AG08395 (cell line): ENCODE measurements at places on chromosomes 6 and 20.
A peak's percentile ranks its signal among the peaks of the same experiment; 100 is the strongest.

- DNase-seq, result no peak
These were observed 54.1 kb downstream of the MYH7B start for GRCh38 chr20:35009665-35010328.

GRCh38 chr6:42511803-42512422, 51.9 kb upstream of the UBR2 start:
- DNase-seq, result peak; percentile 20

- DNase-seq, result peak; percentile 70
These were observed 181.8 kb upstream of the MCHR2 start for GRCh38 chr6:100175814-100176310.

GRCh38 chr20:63328026-63328700, 33.0 kb downstream of the CHRNA4 start:
- DNase-seq, result no peak

GRCh38 chr6:143059663-143060353, 881 bp upstream of the AIG1 start:
- peak; percentile 20 for DNase-seq

GRCh38 chr6:112956696-112957535, 609.8 kb downstream of the RFPL4B start:
- DNase-seq, result peak; percentile 53

- no peak for DNase-seq
These were observed 158.2 kb upstream of the MCHR2 start for GRCh38 chr6:100152201-100152600.

GRCh38 chr6:124963831-124964763, 1.9 kb downstream of the RNF217 start:
- DNase-seq, result no peak

GRCh38 chr6:124434421-124434820, 527.8 kb upstream of the RNF217 start:
- no peak for DNase-seq

- DNase-seq, result no peak
These were observed 254.9 kb downstream of the TAF4 start for GRCh38 chr20:61810738-61811135.

- DNase-seq, result no peak
These were observed 503 bp upstream of the GPLD1 start for GRCh38 chr6:24489881-24490280.

- no peak for DNase-seq
These were observed 109.0 kb upstream of the TRAF3IP2 start for GRCh38 chr6:111714416-111715270.

DNA sequence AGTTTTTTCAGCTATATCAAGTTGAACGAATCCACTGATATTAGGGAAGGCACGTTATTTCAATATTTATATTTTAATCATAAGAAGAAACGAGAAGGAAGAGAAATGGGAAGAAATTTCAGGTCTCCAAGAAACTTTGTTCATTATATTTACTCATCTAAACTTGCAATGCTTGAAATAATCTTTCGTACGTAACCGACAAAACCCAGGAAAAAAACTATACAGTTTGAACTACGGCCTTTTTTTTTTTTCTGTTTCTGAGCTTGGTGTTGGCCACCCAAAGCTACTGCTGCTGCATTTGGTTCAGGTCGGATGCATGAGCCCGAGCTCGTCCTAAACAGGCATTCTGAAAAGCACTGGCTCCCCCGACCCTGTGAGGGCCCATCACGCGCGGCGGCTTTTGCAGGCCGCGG, 548 bp downstream of the PERP start:
- no peak for DNase-seq

DNA sequence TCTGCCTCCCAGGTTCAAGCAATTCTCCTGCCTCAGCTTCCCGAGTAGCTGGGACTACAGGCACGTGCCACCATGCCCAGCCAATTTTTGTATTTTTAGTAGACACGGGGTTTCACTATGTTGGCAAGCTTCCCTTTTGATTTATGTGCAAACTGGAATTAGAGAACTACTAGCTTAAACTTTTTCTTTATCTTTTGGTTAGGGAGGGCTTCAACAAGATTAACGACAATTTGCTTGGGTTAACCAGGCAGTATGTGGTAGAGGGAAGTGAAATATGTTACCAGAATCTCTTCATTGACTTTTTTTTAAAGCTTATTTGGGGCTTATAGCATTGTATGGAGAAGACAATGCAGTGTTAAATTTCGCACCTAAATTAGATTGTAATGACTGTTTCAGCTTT, 9.0 kb downstream of the MYO6 start:
- DNase-seq, result no peak

DNA sequence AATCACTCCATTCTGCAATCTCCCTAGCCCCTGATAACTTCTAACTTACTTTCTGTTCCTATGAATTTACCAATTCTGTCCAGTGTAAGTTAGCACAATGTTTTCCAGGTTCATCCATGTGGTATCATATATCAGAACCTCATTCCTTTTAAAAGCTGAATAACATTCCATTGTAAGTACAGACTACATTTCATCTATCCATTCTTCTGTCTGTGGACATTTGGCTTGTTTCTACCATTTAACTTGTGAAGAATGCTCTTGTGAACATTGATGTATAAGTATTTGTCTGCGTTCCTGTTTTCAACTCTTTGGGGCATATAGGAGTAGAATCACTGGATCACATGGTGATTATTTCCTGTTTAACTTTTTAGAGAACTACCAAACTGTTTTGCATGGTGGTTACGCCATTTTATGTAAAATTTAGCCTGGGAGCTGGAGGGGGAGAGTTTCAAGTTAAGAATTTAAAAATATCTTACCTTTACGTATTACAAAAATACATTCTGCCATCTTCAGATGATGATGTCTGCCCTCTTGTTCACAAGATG, 156.5 kb downstream of the BTBD3 start:
- no peak for DNase-seq

DNA sequence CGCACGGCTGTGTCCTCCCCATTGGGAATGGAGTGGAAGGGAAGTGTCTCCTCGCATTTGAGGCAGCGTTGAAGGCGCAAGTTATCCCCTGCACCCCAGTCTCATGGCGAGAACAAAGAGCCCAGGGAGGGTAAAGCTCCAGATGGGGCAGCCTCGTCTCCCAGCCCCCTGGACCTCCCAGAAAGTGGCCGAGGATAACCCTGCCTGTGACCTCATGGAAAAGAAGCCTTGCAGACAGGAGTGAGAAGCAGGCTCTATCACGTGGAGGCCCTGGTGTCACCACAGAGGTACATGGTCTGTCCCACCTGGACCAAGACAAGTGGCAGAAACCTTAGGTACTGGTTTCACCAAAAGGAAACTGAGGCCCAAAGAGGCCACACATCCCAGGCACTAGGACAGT, 134.8 kb upstream of the RPS6KA2 start:
- DNase-seq, result no peak

DNA sequence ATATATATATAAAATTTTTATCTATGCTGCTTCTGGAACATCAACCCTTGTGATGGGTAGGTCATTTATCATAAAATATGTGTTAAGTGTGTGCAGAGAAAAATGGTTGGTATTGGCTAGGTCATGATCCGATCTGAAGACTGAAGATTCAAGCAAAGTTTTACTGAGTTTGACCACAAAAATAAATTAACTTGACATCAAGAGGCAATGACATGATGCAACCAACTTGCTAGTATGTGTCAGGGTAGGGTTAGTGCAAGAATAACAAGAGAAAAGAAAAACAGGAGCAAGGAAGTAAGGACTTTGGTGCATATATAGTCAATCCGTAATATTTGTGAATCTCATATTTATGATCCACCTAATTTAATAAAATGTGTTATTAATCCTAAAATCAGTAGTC, 1202.0 kb upstream of the ADGRB3 start:
- no peak for DNase-seq

DNA sequence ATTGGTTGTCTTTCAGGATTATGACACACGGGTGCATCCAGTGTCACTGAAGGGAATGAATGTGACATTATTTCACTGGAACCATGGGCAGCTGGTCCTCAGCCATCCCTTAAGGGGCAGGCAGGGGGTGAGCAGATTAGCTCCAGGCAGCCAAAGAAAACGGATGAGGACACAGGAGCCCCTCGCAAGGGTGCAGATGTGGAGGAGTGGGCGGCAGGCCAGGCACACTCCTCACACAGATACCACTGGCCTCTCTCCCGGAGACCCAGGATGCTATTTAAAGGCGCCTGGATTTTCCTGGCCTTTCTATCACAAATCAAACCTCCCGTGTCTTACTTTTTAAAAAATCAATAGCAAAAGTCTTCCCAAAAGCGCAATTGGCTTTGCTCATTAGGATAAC, 210.4 kb downstream of the TAF4 start:
- no peak for DNase-seq

GRCh38 chr6:33926451-33926850, 122.6 kb upstream of the MLN start:
- no peak for DNase-seq

- DNase-seq, result no peak
These were observed 185.3 kb upstream of the KCNG1 start for GRCh38 chr20:51208162-51208561.
